K562 (cell line): ENCODE measurements at places on chromosomes 1 and 21. TPM values are rescaled to one million over a fixed set of nuclear protein-coding genes. Genes with fewer than 3 reads are reported as not detected.

The ATP1A4 gene
- not detected in 2 replicates for total RNA-seq

The SRSF4 gene
- 93.1 and 93.2 TPM in 2 replicates for total RNA-seq

The CLCA4 gene
- not detected in 2 replicates for total RNA-seq

The LDLRAD1 gene
- not detected in 2 replicates for total RNA-seq
